ENCODE measurements at places on chromosomes 12 and 14.

DNA sequence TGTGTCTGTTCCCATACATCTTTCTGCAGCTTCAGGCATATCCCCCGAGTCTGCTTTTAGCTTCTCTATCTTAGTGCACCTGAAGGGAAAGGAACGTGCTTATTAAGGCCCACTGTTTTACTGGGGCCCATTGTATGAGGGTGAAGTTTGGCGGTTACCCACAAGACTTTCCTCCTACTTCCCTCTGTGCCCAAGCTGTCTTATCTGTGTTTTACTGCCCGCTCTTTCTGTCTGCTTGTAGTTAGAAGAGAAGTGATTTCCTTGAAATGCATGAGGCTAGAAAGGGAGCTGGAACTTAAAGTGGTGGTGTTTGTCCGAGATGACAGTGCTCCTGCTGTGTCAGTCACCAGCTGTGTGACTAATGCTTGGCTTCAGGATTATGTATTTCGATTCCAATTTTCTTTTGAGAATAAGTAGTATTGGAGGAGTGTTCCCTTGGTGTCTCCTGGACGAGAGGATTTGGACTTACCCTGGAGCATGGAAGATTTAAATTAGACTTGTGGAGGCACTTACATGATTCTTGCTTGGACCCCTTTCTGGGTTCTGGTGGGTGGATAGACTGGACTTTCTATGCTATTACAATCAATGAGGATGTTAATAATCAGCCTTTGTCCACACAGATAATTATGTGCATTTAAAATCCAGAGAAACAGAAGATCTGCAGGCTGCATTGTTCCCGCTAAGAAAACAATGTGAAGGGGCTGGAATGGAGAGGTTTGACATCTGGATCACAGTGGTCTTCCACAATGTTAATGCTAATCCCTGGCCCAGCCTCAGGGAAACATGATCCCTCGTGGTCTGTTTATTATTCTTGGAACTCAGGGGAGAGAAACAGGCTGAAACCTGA is 13.9 kb upstream of the KRT86 start:
- DNase-seq, result peak; percentile 76

DNA sequence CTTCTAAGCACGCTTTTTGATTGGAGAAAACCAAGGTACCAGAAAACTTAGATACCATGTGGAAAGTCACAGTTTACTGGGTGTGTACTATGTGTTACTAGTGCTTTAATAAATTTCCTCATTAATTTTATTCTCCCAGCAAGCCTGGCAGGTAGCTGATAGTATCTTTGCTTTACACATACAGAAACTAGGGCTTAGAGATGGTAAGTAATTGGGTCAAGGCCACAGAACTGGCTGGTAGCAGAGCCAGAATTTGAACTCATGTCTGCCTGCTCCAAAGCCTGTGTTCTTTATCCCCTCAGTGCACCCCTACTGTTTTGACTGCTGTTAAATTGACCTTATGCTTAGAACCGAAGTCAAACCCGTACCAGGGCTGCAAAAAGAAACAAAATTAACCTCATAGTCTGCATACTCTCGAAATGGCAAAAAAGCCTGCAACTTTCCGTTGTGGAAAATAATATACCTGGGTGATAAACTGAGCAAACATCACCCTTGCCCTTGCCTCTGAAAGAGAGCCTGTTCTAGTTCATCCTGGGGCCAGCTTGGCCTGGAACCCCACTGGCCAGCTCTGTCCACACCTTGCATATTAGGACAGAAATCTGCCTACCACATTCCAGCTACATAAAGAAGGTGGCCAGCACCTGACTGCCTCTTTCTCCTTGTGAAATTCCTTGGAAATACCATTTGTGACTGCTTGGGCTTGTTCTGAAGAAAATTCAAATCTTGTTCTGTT is 118.9 kb downstream of the ETV6 start:
- no peak for DNase-seq

DNA sequence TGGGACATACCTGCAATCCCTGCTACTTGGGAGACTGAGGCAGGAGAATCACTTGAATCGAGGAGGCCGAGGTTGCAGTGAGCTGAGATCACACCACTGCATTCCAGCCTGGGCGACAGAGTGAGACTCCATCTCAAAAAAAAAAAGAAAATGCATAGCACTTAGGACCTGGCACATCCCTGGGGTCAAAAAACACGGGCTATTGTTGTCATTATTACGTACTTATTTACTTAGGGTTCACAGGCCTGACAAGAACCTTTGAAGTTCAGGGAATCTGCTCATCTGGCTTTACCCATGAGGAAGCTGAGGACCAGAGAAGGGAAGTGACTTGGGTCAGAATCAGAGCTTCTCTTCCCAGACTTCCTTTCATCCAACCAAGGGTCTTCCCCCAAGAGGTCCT is 35.2 kb downstream of the SMUG1 start:
- no peak for DNase-seq

DNA sequence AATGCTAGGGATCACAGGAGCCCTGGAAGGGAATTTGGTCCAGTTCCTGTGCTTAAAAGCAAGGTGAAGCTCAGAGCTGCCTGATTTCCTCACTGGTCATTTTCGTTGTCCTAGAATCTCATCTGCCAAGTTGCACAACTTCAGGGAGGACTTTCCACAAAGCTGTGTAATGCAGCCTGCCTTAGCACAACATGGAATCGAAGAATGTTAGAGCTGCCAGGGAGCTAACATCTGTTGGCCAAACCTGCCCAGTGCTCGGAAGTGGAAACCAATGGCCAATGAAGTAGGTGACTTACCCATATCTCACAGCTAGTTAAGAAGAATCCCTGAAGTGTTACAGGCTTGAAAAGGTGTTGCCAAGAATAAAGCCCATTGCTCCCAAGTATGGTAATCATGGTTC is 79.9 kb upstream of the SSTR1 start:
- no peak for DNase-seq

- no peak for DNase-seq
These were observed 165.9 kb upstream of the AMIGO2 start for GRCh38 chr12:47245623-47246022.

DNA sequence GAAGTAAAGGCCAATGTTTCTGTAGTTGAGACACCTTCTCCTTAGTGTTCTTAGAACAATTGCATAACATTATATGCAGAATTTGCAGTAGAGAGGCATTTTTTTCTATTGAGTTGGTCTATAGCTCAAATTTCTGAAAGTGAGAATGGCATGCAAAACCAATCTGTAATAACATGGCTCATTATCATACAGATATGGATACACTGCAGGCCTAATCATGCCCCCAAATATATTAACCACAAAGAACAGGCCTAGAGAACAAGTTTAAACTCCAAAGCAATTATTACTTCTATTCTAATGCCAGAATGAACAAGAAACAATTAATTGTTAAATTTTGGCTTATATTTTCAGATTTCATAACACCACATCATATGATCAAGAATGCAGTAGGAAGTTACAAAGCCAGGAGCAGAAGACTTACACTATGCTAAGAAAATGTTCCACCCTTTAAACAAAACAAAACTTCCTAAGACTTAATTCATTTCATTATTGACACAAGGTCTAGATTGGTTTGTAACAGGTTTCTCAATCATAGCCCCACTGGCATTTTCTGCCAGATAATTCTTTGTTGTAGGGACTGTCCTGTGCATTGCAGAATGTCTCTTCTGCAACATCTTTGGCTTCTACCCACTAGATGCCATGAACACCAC is 26.9 kb downstream of the TMTC1 start:
- DNase-seq, result no peak

DNA sequence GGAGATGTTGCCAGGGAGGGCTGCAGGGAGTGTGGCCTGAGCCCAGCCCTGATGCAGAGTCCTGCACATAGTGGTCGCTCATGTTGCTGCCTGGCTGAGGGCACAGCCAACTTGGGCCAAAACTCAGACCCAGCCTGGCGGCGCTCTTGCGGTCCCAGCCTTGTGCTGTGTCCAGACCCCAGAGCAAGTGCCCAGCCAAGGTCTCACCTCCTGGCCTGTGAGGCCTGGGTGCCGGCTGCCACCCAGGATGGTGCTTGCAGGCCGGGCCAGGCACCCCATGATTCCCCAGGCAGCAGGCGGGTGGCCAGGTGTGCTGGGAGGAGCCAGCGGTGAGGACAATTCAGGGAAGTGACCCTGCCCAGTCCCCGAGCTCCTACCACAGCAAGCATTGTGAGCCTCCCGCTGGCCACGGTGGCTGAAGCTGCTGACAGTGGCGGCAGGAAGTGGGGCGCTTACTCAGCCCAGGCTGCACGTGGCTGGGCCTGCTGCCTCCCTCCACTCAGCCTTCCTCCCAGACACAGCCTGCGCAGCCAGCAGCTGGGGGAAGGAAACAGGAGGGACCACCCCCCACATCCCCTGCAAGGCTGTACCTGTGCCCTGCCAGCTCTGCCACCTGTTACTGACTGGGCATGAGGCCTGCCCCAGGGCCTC is 17.7 kb upstream of the PGF start:
- DNase-seq, result no peak

- no peak for DNase-seq
These were observed 38.9 kb downstream of the GPR65 start for GRCh38 chr14:88043529-88044443.

GRCh38 chr14:68309616-68310015 is 483.3 kb downstream of the ZFP36L1 start:
- DNase-seq, result no peak

- no peak for DNase-seq
These were observed 9.2 kb upstream of the PYROXD1 start for GRCh38 chr12:21428241-21428640.

GRCh38 chr14:61479746-61480502 is 158.5 kb downstream of the PRKCH start:
- no peak for DNase-seq

DNA sequence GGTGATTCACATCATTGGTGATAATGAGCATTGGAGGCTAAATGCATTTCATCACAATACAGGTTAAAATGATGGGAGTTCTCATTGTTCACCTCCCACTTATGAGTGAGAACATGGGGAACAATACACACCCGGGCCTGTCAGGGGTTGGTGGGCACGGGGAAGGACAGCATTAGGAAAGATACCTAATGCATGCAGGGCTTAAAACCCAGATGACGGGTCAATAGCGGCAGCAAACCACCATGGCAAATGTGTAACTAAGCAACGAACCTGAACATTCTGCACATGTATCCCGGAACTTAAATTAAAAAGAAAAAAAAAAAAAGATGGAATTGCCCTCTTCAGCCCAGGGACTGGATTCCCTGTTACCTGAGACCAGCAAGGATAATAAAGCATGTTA is 2.3 kb upstream of the LUM start:
- no peak for DNase-seq

- no peak for DNase-seq
These were observed 313.1 kb upstream of the GARIN6 start for GRCh38 chr12:99334285-99335056.

- DNase-seq, result no peak
These were observed 21.6 kb upstream of the TMEM229B start for GRCh38 chr14:67510121-67510520.

DNA sequence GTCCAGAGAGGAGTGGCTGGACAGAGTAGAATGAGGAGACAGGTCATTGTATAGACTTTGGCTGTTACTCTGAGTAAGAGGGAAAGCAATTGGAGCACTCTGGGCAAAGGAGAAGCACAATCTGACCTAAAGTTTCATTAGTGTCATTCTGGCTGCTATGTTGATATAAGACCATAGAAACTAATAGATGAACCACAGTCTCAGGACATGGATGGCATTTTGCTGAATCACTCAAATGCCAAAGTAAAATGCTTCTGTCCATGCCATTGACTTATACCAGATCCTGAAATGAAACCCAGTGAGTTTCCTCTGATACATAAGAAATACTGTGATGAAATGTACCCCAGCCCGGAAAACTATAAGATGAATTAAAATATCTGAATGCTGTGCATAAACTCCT is 65.8 kb upstream of the COCH start:
- DNase-seq, result no peak

DNA sequence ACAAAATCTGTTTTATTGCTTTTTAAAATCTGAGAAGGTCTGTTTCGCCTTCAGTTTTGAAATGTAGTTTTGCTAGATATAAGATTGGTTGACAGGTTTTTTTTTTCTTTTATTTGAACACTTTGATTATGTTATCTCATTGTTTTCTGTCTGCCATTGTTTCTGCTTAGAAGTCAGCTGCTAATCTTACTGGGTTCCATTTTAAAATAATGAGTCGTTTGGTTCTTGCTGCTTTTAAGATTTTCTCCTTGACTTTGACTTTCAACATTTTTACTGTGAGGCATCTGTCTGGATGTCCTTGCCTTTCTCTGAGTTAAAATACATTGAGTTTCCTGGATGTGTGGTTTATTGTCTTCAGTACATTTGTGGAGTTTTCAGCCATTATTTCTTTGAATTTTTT is 56.7 kb downstream of the ADIPOR2 start:
- DNase-seq, result no peak

DNA sequence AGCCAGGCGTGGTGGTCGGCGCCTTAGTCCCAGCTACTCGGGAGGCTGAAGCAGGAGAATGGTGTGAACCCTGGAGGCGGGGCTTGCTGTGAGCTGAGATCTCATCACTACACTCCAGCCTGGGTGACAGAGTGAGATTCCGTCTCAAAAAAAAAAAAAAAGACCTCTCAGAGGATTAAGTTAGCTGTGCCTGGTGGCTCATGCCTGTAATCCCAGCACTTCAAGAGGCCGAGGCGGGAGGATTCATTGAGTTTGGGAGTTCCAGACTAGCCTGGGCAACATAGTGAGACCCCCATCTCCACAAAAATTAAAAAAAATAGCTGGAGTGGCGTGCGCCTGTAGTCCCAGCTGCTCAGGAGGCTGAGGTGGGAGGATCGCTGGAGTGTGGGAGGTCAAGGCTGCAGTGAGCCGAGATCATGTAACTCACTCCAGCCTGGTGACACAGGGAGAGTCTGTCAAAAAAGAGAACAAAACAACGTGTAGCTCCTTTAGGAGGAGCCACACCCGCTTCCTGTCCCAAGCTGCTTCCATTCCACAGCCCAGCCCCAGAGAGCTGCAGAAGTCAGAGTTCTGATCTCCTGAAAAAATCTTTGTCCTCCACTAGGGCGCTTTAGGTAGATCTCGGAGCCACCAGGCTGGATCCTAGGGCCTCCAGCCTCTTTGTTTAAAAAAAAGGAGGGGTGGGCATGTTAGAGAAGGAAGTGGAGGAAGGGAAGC is 11.5 kb upstream of the ULK1 start:
- DNase-seq, result no peak

DNA sequence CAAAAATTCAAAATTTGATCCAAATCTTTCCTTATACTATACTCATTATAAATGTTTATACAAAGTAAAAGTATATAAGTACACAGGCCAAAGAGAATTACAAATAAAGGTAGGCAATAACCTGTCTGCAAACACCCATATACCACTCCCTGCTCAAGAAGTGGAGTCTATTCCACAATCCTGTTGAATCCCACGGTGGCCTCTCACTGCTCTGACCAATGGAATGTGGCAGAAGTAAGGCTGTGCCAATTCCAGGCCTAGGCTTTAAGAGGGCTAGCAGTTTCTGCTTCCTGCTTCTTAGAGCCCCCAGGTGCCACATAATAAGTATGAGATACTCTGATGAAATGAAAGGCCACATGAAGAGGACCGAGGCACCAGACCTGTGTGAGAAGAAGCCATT is 79.8 kb upstream of the CFL2 start:
- no peak for DNase-seq

- peak; percentile 31 for DNase-seq
These were observed 46.9 kb downstream of the ZDHHC17 start for GRCh38 chr12:76810671-76811419.
